ENCODE measurements at places on chromosomes 2 and 18. TPM values are rescaled to one million over a fixed set of nuclear protein-coding genes. Genes with fewer than 3 reads are reported as not detected.

Gene XDH
- total RNA-seq, result 0.29 TPM

Gene RAB31
- total RNA-seq, result 21.5 TPM

Gene CWC22
- 15.6 TPM for total RNA-seq

Gene CARF
- total RNA-seq, result 9.2 TPM

- DNase-seq, result peak; percentile 47
These were observed 228.7 kb upstream of the SIX2 start for GRCh38 chr2:45237850-45238542.

DNA sequence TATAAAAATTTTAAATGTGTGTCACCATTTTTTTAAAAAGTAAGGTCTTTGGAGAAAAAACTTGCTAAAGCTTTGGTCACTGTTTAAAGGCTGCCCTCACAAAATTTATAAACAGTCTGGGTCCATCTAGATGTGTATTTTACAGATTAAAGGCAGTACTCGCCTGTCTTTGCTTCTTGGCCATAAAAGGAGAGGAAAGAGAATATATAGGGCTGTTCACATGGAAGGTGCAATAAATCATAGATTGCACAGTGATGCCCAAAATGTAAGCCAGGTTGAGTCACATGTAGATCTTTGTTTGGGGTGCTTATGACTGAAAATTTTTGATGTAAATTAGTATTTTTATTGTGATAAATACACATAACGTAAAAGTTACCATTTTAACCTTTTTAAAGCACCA, 55.6 kb downstream of the MTCL1 start:
- DNase-seq, result no peak

GRCh38 chr18:31618801-31619200, 27.1 kb downstream of the TTR start:
- no peak for DNase-seq

DNA sequence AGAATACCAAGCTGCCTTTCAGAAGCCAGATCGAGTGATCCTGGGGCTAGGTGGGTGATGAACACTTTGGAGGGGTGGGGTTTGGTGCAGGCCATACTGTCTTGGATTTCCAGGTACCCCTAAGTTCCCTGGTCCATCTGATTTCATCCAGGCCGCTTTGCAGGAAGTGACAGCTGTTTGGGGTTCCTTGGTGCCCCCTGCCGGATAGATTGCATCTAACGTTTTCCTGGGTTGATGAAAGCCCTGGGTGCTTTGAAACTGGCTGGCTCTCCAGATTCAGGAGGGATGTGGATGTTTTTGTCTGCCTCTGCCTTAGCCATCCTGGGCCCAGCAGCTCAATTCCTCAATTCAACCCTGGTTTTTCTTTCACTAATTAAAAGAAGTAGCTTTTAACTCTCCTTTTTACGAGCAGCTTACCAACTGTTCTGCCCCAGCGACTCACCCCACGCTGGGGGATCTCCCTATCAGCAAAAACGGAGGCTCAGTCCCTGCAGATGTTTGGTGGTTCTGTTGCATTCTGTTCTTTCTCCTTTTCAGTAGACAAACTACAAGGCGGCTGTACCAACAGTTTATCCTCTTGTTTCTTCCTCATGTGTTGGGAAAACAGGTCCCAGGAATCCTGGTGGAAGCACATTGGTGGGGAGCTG, 37.1 kb downstream of the ARHGEF4 start:
- peak; percentile 74 for DNase-seq

DNA sequence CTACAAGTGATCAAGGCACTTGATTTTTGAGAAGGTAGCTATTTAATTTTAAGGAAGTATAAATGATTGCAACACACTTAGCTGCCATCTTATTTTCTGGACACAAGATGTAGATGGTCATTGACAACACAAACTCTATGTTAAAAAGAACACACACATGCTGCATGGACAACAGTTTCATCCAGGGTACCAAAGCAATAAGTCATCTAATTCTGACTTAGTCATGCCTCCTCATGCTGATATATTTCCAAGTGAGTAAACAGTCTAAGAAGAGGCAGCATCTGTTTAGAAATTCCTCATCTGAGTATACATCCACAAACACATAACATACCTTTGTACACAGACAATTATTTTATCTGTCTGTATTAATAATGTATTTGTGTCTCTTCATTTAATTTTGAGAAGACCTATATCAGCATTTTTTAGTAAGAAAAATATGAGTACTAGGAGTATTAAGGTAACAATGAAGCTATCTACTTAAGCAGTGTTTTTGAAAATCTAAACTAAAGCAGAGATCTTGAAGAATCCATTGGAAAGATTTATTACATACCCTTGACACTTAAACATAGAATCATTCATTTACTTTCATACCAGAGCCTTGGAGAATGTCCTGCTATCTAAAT, 84.9 kb downstream of the SCN1A start:
- no peak for DNase-seq

DNA sequence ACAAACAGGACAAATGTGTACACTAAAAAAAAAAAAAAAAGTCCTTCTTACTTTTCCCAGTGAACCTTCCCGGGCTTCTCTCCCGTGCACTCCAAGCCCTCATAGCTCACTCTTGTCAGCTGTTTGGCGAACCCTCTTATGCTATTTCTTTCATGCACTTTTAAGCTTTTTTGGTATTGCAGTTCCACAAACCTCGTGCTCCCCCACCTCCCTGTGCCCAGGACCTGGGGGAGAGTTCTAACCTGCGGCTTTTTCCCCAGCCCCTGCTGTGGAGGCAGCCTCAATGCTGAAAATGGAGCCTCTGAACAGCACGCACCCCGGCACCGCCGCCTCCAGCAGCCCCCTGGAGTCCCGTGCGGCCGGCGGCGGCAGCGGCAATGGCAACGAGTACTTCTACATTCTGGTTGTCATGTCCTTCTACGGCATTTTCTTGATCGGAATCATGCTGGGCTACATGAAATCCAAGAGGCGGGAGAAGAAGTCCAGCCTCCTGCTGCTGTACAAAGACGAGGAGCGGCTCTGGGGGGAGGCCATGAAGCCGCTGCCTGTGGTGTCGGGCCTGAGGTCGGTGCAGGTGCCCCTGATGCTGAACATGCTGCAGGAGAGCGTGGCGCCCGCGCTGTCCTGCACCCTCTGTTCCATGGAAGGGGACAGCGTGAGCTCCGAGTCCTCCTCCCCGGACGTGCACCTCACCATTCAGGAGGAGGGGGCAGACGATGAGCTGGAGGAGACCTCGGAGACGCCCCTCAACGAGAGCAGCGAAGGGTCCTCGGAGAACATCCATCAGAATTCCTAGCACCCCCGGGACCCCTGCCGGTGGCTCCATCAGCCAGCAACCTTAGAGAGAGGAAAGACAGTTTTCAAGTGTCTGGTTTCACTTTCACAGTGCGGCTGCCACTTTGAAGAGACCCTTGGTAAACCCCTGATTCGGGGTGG, 826 bp downstream of the KCNE4 start:
- peak; percentile 23 for DNase-seq

- no peak for DNase-seq
These were observed 7.7 kb downstream of the HMSD start for GRCh38 chr18:63956755-63957154.

- DNase-seq, result no peak
These were observed 49.0 kb upstream of the BCL2L11 start for GRCh38 chr2:111071600-111072171.

DNA sequence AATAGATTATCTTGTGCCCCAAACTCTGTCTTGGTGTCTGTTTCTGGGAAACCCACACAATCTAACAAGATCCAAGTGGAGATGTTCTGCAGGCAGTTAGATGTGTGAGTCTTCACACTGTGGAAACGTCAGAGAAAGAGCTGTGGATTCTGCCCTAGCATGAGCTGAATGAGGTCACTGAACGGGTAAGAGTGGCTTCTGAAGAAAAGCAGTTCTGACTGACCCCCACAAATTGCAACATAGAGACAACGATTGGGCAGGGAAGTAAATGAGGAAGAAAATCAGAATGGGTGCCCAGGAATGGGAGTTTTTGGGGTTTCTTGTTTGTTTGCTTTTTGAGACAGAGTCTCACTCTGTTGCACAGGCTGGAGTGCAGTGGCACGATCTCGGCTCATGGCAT, 12.9 kb upstream of the RPL37A start:
- DNase-seq, result no peak

GRCh38 chr2:69652206-69652605, 8.7 kb upstream of the AAK1 start:
- DNase-seq, result no peak

DNA sequence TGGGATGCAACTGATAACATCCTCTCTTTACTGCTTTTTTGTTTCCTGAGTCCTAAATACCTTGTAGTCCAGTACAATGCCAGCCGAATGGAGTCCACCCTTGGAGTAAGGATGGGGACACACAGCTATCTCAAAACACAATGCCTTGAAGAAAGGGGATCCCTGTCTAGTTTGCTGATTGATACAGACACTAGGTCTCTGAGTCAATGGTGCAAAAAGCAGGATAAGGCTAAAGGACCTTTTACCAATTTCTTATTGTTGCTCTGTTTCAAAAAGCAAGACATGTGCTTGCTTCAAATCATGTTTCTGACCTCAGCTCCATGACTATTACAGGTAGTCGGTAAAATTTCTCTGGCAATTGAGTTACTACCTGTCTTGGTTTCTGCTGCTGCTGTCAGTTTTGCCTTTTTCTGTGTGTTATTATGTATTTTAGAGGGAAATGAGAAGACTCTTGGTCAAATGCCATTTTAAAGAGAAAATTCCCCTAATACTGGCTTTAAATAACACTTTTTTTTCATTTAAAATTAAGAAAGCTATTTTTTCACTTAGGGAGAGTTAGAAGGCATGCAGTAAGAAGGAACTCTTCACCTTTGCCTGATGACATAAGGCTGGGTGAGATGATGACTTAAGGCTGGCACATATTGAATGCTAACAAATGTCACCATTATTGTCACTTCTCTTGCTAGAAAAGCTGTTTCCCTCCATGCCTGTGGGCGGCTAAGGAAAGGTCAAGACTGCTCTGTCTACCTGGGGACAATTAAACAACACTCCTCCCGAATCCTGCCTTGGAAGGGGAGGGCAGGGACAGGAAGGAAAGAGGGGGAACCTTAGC, 4.9 kb upstream of the FIGLA start:
- DNase-seq, result no peak

DNA sequence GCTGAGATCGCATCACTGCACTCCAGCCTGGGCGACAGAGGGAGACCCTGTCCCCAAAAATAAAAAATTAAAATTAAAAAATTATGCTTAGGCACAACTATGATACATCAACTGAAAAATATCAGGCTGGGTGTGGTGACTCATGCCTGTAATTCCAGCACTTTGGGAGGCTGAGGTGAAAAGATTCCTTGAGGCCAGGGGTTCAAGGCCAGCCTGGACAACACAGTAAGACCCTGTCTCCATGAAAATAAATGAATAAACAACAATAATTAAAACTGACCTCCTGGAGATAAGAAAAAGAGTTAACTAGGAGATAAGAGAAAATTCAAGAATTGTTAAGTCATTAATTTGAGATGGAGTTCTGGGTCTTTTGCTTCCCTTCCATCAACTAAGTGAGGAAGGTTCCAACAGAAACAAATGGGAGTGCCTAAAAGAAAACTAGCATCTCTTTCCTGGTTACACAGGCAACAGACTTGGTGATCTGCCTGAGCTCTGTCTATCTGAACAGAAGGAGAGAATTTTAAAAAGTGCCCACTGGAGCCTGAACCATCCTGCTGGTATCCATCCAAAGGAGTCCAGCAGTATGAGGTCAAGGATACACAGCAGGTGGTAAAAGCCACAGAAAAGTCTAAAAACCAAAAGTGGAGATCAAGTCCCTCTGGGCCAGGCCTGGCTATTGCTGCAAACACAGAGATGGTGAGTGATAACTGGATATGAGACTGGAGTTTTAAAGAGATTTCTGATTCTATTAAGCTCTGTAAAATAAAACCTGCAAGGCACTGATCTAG, 8.8 kb downstream of the PPM1G start:
- DNase-seq, result no peak

DNA sequence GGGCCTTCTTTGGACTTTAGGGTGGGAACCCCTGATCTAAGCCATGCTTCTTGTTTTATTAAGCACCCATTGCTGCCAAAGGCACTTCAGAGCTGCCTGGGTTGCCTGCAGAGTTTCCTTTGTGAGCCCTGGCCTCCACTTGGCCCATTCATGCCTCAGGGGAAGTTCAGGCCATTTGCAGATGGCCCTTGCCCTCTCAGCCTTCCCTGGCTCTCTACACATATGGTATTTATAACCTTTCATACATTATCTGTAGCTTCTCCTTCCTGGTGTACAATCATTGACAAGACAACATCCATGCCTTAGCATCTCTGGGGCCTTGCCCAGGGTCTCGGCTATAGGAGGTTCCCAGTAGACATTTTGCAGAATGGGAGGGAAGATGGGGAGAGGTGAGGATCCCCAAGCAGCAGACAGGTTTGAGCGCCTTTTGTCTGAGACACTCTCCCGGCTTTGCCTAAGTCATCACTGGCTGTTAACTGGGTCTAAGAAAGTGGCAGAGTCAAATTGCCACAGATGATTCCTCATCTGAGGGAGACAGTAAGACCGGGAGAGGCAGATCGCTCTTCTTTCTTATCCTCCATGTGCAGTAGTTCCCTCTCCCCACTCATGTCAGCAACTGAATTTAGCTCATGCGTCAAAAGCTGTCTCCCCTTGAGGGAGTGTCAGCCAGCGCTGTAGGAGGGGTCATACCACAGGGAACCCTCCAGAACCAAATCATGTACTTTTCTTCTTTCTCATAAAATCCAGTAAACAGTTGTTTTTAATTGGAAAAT, 2.7 kb downstream of the EHD3 start:
- DNase-seq, result no peak

GRCh38 chr18:27794181-27794926, 382.6 kb downstream of the CDH2 start:
- no peak for DNase-seq

- DNase-seq, result no peak
These were observed 109.2 kb upstream of the MAP2 start for GRCh38 chr2:209314653-209315052.

- DNase-seq, result no peak
These were observed 17.2 kb upstream of the IL37 start for GRCh38 chr2:112893752-112894151.
